Activated T-cell treated with anti-CD3 and anti-CD28 coated beads, Interleukin-2, amount 50 U/mL, for 1 hour (primary cell): ENCODE measurements at places on chromosomes 13 and 19.

DNA sequence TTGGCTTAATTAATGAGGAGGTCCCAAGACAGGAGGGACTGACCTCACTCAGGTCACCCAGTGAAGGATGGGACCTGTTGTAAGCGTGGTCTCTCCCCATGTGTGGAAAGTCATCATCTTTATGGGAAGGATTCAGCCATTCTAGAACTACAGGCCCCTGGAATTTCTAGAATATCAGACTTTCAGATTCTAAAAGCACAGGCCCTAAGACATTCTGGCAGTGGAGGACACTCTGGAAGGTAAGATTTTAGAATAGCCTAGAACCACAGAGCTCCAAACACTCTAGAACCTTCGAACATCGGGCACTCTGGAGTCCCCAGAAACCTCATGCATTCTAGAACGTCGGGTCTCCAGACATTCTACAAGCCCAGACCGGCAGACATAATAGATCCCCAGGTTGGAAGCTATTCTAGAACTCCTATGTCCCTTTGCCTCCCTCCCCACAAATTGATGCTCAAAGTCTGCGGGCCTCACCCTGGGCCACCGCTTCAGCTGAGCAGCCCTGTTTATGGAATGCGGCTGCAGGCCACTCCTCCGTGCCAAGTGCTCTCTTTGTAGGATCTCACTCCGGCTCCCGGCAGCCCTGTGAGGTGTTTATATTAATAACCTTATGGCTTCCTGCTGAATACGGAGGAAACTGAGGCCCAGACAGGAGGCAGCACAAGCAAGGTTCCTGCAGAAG is 1.9 kb upstream of the KLK15 start:
- no peak for DNase-seq

DNA sequence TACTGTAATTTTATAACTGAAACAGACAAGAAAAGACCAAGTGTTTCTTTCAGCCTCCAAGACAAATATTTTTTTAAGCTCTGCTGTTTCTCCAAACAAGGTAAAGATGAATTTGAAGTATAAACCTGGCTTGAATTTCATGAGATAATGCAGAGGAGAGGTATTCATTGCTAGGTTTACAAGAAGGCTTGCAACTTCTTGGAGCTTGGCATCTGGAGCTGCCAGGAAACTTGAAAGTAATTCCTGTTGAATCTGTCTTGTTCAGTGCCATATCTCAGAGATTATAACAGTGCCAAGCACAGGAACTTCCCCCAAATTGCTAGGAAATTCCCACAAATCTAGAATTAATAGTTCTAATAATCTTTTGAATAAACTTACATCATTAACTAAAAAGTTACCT is 70.9 kb downstream of the CDK8 start:
- no peak for DNase-seq

- no peak for DNase-seq
Measured at GRCh38 chr13:24713022-24713421, 32.8 kb downstream of the ATP12A start.

DNA sequence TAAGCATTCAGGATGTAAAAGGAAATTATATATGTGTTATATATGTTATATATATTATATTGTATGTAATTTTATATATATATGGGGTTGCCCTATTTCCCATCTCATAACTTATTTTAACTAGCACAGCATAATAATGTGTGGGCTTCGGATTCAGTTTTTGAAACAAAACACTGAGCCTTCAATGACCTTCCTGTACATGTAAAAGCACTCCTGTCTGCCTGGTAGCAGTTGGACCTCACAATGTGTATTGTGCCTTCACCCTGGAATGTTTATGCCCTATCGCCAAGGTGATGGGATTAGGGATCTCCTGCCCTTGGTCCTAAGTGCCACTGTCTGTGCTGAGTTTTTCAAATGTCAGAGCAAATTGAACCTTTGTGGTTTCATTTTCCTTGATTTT is 968.8 kb downstream of the TUBA3C start:
- no peak for DNase-seq

DNA sequence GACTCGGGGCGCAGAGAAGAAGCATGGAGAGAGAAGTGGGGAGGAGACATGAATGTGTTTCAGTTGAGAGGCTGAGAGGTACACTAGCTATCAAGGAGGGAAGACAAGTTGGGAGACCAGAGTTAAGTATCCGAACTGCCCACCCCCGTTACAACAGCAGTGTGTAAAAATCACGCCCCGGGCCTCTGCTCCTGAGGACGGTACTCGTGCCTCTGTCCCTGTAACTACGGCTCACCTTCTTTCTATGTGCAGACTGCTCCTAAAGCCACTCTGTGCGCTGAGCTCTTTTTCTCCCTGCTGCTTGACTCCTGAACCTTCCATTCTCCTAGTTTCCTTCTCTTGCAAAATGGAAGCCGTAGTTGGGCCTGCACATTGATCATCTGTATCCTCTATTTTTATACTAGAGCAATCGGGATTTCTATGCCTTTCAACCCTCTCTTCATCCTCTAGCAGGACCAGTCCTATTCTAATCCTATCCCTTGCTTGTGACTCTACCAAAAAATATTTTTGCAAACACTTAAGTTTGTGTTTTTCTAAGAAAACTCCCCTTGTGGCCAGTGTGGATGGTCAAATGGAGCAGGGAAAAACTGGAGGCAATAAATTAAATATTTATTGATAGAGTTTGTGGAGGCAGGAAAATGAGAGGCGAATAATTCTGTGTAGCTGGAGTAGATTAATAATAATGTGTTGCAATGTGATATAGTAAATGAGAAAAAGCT is 569 bp downstream of the POLR1D start:
- no peak for DNase-seq
